Immature natural killer cell (primary cell): ENCODE measurements at places on chromosomes 4 and X.

GRCh38 chr4:75048208-75048879 lies 115.4 kb downstream of the PARM1 start:
- no peak for DNase-seq
- no peak overlapping the region for H3K27ac ChIP-seq
- H3K36me3 ChIP-seq, result no peaks in the 10 kb centered on the region
- H3K4me1 ChIP-seq, result no peaks in the 10 kb centered on the region

DNA sequence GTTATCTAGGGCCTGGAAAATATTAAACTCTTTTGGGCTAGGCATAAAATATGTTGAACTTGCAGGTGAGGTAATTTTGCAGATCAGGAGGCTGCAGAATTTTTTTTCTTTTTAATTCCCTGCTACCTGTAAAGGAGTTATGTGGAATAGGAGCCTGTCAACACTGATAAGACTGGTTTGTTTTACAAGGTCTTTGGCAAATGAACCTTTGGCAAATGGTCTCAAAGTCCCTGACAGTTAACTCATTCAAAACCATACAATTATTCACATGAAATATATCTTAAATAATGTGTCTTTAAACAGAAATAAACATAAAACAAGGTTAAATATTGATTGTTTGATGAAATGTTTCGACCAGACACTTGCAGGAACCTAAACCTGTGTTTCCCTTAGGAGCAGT lies 340.2 kb downstream of the GASK1B start:
- H3K4me3 ChIP-seq, result no peak overlapping the region
- no peaks in the 10 kb centered on the region for H3K27me3 ChIP-seq
- no peak overlapping the region for H3K27ac ChIP-seq
- no peak for DNase-seq

- H3K36me3 ChIP-seq, result no peaks in the 10 kb centered on the region
- no peak overlapping the region for H3K4me3 ChIP-seq
- peaks cover 9% of the 10 kb centered on the region for H3K4me1 ChIP-seq
- H3K27me3 ChIP-seq, result peaks cover 2% of the 10 kb centered on the region
- no peak for DNase-seq
- H3K27ac ChIP-seq, result no peak overlapping the region
Observed at GRCh38 chrX:48632207-48632606, 34.9 kb downstream of the WDR13 start.

GRCh38 chrX:12372111-12372510 lies 233.8 kb downstream of the FRMPD4 start:
- H3K4me1 ChIP-seq, result no peaks in the 10 kb centered on the region
- no peak overlapping the region for H3K4me3 ChIP-seq
- no peak overlapping the region for H3K27ac ChIP-seq
- no peaks in the 10 kb centered on the region for H3K36me3 ChIP-seq
- no peak for DNase-seq
